ENCODE measurements at places on chromosomes 16 and 17.

- no peak for DNase-seq
Observed at GRCh38 chr16:67877064-67877463, 4.2 kb downstream of the EDC4 start.

GRCh38 chr16:75497558-75497957 lies 2.3 kb upstream of the CHST6 start:
- no peak for DNase-seq

GRCh38 chr16:84110527-84110926 lies 6.2 kb downstream of the MBTPS1 start:
- DNase-seq, result no peak

DNA sequence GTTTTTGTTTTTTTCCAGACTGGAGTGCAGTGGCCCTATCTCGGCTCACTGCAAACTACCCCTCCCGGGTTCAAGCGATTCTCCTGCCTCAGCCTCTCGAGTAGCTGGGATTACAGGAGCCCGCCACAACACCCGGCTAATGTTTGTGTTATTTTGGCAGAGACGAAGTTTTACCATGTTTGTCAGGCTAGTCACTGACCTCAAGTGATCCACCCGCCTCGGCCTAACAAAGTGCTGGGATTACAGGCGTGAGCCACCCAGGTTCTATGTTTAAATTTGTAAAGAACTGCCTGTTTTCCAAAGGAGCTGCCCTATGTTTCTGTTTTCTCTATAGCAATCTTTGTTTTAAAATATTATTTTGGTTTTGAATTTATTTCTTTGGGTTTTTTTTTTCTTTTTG lies 13.8 kb upstream of the C16orf87 start:
- no peak for DNase-seq

- peak; percentile 85 for DNase-seq
Observed at GRCh38 chr16:64830653-64831052, 291.2 kb downstream of the CDH11 start.

DNA sequence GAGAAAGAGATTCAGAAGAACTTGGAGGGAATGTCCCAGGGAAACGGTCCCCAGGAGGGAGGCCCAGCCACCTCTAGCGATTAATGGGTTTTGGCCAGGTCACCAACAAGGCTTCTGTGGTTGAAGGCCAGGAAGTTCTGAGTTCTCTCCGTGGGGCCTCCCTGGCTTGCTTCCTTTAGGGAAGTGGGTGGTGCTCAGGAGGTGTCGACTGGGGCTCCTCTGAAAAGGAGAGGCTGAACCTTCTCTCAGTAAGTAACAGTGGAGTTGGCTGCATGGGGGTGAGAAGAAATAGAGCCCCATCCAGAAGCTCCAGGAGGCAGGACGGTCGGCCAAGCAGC lies 77.1 kb upstream of the GSE1 start:
- no peak for DNase-seq

- DNase-seq, result peak; percentile 35
Observed at GRCh38 chr16:10093576-10093975, 88.7 kb downstream of the GRIN2A start.

DNA sequence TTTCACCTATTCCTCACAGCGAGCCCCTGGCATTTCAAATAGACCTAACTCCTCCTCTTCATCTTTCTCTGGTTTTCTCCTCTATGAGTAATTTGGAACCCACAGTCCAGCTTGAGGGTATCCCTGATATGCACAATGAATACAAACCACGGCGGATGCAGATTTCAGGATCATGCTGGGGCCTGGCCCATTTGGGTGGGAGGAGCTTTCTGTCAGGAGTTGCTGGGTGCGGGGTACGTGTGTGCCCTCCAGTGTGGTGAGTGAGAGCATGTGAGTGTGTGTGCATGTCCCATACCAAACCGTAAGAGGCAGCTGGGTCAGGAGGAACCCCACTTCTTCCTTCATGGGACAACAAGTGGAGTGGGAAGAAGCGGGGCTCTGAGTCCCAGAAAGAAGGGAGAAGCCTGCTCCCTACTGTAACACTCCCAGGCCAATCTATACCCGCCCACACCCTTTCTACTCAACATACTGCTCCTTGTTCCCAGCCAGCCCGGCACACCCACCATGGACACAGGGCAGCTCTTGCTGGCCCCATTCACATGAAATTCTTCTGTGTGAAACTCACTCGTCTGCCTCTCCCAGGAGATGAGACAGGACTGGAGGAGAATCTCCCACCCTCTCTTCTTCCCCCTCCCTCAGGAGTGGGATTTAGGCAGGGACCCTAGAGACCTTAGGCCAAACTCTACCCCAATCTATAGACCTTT lies 18.4 kb downstream of the CNTNAP1 start:
- no peak for DNase-seq

DNA sequence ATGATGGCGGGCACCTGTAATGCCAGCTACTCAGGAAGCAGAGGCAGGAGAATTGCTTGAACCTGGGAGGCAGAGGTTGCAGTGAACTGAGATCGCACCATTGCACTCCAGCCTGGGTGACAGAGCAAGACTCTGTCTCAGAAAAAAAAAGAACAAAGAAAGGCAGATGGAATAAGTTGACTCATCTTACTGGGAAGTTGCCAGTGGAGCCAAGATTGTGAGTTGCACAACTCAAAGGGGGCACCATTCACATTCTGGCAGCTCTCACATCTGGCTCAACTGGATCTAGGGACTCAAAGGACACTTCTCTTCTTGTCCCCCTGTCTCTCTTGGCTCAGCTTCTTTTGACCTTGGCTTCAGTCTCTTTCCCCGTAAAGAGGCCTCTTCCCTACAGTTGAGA lies 53.7 kb upstream of the ETV4 start:
- DNase-seq, result peak; percentile 74

- no peak for DNase-seq
Observed at GRCh38 chr17:65868881-65869280, 307.4 kb upstream of the AXIN2 start.

GRCh38 chr16:69537706-69538080 lies 28.1 kb upstream of the NFAT5 start:
- DNase-seq, result no peak

- no peak for DNase-seq
Observed at GRCh38 chr16:23959072-23959751, 123.4 kb downstream of the PRKCB start.

GRCh38 chr16:89720551-89720812 lies 216 bp downstream of the VPS9D1 start:
- peak; percentile 58 for DNase-seq

DNA sequence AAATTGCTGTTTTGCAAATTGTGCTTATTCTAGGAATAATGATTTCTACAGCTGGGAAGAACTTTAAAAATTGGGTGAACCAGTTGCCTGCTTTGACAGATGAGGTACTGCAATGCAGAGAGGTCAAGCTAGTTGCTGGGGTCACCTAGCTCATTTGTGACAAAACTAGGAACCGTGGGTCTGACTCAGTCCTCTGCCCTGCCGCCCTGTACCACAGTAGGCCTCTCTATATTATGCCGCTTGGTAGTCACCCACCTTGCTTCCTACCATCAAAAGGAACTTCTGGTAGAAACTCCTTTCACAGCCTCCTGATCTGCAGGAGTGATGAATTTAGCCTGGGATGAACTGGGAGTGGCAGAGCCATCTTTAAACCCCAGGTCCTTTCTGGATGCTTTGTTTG lies 105.7 kb downstream of the PITPNC1 start:
- no peak for DNase-seq

DNA sequence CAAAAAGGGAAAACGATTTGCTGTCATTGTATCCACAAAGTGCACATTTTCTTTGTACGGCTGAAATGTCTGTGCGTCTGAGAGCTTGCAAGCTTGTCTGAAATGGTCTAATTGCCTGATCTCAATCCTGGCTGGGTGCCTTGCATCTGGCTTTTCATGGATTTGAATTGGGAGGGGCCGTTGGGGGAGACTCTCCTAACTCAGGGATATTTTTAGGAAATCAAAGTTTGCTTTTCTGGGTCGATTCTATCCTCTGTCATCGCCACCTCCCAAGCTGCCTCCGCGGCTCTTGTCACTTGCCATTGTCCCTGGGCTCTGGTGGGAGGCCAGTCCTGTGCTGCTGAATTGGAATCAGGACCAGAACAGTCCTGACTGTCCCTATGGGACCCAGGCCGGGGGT lies 33.3 kb upstream of the MGAT5B start:
- no peak for DNase-seq

- no peak for DNase-seq
Observed at GRCh38 chr17:57584050-57584551, 161.0 kb downstream of the CCDC182 start.

GRCh38 chr16:3027983-3028715 lies 4.3 kb downstream of the THOC6 start:
- peak; percentile 69 for DNase-seq

GRCh38 chr17:17381446-17382064 lies 78.4 kb downstream of the NT5M start:
- DNase-seq, result no peak
